Activated CD8-positive, alpha-beta memory T cell treated with anti-CD3 and anti-CD28 coated beads, Interleukin-2, amount 50 U/mL, for 4 hours (primary cell): ENCODE measurements at places on chromosomes 3 and 15.

GRCh38 chr3:123188058-123188457 lies 13.7 kb upstream of the SEC22A start:
- DNase-seq, result no peak

DNA sequence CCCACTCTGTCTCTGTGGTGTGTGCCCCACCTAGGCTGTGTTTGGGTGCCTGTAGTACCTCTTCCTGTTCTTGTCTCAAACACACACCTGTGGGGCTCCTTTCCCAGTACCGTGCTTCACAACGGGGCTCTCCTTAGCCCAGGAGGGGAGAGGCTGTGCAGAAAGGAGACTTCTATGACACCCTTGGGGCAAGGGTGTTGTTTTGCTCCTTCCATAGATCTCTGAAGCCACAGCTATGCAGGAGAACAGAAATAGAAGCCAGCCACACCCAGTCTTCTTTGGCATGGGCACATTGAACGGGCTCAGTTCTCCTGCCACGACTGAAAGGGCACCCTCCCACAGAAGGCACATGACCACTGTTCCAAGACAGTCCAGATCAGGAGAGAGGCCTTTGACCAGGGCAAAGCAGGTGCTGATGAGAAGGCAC lies 74.3 kb downstream of the LIPC start:
- DNase-seq, result no peak

DNA sequence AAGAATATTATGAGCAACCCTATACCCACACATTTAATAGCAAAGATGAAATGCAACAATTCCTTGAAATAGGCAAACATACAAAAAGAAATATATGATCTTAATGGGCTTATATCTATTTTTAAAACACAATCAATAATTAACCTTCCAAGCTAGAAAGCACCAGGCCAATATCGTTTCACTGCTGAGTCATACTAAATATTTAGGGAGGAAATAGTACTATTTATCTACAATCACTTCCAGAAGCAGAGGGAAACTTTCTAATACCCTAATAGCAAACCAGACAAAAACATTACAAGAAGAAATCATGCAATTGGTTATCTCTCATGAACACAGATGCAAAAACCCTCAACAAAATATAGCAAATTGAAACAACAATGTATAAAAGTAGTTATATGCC lies 207.8 kb downstream of the MTHFS start:
- no peak for DNase-seq

GRCh38 chr3:127104586-127104985 lies 88.3 kb upstream of the PRR23E start:
- no peak for DNase-seq

- no peak for DNase-seq
These were observed 11.4 kb downstream of the CCDC14 start for GRCh38 chr3:123949641-123950040.

DNA sequence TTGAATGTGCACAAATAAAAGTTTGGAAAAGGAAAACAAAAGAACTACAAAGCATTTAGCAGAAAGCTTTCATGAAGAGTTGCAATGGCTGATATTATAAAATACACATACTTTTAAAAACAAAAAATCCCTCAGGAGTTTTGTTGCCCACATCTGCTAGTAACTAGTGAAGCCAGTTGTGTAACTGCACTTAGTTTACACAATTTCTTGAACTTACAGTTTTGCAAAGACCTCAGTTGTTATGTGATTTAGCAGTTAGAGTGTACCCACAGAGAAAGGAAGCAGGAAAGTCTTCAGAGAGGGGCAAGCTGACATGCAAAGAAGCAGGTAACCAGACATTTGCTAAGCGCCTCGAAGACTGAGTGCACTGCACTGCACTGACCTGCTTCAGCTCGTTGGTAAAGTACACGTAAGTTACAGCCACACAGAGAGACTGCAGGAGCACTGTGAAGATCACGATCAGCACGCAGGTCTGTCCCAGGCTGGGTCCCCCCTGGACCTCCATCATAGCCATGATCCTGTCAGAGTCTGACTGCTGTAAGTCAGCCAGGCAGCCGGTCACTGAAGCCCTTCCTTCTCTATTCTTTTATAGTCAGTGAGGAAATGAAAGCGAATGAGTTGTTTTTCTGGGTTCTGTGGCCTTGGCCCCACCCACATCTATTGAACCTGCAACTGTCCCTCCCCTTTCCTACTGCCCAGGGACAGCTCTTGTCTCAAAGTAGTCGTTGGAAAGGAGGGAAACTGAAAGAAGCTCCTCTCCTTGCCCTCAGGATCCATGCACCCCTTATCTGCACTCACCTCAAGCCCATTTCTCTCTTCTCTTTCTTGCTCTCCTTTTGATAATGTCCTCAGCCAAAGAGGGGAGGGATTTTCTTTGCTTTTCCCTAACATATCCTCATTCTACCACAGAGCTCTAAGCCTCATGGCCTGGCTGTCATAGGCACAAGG lies at the start of gene TNFSF10:
TSS of gene TNFSF10 (minus strand) at position 560 of the 948 bp plus-strand sequence. CDS start at position 514, 46 bp downstream.
- peak; percentile 24 for DNase-seq

GRCh38 chr3:186996356-186996755 lies 66.0 kb downstream of the ST6GAL1 start:
- DNase-seq, result no peak

DNA sequence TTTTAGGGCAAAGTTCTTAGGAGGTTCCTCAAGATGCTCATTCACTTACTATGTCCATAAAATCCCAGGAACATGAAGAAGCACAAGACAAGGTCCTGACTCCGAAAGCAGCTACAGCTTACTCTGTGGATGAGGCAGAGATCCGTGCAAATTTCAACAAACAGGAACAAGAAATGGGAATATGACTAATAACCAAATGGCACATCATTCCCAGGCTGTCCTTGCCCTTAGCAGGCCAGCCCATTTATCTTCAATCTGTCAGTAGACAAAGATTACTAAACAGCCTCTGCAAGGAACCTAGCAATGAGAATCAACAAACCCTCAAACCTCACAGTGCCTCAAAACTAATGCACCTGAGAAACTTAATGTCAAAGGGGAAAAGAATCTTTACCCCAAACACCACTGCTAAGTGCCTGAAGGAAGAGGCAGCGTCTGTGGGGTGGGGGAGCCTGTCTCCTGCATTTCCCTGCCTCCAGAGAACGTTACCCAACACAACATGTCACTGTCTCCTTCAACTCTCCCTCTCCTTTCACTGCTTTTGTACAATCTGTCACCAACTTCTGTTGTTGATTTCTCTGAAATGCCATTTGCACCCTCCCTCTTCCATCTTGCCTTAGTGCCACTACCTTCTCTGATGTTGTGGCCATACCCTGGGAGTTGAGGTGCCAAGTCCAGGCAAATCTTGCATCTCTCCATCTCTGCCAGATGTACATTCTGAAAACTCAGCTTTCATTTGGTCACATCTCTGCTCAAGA lies 4.8 kb downstream of the TNFAIP8L3 start:
- DNase-seq, result no peak

DNA sequence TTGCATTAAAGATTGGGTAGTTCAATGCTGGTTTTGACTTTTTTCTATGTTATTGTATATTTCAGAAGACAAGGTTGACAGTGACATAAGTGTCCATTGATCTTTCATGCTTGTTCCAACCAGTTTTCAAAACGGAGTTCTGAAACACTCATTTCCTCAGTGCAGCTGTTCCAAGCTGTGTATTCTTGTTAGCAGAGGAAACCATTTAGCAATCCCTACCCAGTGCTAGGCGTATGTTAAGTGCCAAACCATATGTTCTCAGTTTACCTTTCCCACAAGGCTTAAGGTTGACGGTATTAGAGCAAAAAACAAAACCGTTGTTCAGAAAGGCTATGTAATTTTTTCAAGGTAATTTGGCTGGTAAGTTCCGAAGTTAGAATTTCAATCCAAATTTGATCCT lies 9.1 kb downstream of the ATOSA start:
- no peak for DNase-seq

GRCh38 chr15:89104172-89104564 lies 15.9 kb downstream of the ABHD2 start:
- no peak for DNase-seq

- no peak for DNase-seq
These were observed 108.5 kb downstream of the TBC1D2B start for GRCh38 chr15:77969055-77969454.

DNA sequence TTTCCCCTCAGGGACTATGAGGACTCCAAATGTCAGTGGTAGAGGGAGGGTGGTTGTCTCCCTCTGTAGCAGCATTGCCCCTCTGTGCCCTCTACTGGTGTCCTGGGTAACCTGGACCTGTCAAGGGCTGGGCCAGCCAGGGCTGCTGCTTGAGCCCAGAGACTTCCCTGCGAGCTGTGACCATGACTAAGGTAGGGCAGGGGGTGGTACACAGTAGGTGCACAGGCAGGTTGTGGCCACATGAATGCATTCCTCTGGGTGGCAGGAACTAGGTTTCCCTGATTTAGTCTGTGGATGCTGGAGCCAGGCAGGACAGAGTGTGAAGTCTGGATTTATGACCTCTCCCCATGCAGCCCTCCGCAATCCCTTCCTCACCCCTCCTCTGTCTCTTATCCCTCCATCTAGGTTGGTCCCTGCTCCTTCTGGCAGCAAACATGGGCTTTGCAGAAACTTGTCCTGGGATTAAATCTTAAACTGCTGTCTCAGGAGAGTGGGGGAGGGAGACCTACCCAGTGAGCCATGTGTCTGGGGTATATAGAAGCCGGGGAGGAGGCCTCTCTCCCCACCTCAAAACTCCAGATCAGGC lies 8.7 kb upstream of the SEMA3F start:
- no peak for DNase-seq

DNA sequence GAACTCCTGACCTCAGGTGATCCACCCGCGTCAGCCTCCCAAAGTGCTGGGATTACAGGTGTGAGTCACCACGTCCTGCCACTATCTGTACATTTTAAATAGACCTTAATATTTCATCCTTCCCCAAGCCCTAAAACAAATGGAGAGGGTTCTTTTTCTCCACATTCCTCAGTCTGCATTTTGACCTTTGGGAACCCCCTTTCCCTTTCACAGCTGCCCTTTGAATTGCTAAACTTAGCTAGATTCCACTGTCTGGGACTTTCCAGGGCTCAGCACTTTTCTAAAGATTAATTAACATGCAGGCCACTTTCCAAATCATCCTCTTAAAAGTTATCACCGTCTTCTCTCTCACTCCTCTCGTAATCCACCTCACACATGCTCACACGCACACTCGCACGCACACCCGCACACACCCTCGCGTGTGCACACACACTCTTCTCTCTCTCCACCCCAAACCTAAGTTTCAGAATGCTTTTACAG lies 124.2 kb downstream of the TMCO5A start:
- no peak for DNase-seq

- no peak for DNase-seq
These were observed 56.8 kb downstream of the APBA2 start for GRCh38 chr15:28942571-28942970.

GRCh38 chr3:115633467-115633866 lies 10.2 kb downstream of the GAP43 start:
- DNase-seq, result no peak

- DNase-seq, result no peak
These were observed 75.6 kb downstream of the FBXL22 start for GRCh38 chr15:63672775-63673174.

DNA sequence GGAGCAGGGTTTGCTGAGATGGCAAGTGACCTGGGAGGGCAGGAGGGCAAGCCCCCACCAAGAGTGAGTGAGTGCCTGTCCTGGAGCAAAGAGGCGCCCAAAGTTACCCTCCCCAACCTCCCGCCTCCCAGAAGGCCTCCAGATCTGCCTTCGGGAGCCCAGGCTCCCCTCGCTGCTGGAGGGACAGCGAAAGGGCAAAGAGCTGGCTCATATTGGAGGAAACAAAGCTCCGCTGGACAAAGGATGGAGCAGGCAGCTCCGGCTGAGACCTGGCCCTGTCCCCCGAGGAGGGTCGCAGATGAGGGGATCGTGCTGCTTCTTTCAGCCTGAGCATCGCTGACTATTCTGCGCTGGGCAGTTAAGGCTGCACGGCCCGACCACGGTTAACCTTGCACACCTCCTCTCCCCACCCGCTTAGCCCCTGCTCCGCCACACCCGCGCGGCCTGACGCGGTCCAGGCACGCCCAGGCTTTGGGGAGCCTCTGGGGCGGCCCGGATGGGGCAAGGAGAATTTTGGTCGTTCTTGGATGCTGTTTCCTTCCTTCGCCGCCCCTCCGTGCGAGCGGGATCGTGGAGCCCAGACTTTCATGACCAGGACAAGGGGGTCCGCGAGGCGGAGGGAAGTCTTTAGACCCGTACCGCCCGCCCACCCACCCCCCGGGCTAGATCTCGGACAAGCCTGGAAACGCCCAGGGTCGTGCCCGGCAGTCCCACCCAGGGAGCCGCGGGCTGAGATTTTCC lies 651 bp downstream of the PLCD1 start:
- DNase-seq, result no peak
